ENCODE measurements at places on chromosomes 5 and 9.

DNA sequence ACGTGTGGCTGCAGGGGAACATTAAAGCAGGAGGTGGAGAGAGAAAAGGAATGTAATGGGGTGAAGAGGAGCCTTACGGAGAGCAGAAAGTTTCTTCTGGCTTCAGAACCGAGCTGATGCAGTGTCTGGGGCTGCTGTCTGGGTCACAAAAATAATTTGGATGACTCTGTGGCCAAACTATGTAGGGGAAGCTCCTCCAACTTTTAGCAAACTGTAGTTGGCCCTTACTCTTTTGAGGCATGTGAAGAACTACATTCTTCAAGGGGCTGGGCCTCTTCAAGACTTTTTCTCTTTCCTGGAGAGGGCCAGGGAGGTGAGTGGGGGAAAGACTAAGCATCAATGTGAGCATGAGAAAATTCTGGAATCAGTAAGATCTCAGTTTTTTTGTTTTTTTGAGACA, 31.9 kb upstream of the SPARC start:
- DNase-seq: no peak

DNA sequence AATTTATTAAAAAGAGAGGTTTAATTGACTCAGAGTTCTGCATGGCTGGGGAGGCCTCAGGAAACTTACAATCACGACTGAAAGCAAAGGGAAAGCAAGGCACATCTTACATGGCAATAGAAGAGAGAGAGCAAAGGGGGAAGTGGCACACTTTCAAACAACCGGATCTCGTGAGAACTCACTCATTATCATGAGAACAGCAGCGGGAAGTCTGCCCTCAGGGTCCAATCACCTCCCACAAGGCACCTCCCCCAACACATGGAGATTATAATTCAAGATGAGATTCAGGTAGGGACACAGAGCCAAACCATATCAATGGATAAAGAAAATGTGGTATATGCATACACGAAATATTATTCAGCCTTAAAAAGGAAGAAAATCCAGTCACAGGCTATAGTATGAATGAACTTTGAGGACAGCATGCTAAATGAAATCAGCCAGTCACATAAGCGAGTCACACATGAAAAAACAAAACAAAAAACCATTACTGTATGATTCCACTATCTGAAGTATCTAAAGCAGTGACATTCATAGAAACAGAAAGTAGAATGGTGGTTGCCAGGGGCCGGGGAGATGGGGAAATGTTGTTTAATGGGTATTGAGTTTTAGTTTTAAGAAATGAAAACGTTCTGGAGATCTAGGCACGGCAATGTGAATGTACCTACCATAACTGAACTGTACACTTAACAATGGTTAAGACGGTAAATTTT, 83.4 kb upstream of the PCA3 start:
- DNase-seq: no peak

- DNase-seq: no peak
These were observed 1.9 kb upstream of the RGS14 start for GRCh38 chr5:177355868-177356168.

DNA sequence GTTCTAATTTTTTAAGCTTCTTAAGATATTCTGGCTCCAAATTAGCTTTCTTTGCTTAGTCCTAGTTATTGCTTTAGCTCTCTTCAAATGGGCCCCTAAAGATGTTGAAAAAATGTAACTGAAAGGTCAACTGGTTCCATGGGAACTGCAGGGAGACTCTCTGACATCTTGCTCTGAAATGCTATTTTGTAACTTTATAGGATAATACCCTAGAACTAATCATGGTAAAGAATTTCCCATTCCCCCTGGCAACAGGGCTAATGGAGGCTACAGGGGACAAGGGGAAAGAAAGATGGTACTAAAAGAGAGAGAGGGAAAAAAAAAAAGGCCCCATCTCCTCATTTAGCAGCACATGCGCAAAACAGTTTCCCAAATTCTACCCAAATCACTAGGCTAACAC, 39.4 kb downstream of the SIL1 start:
- no peak for DNase-seq

GRCh38 chr5:9852671-9853070, 222.5 kb upstream of the TAS2R1 start:
- no peak for DNase-seq

DNA sequence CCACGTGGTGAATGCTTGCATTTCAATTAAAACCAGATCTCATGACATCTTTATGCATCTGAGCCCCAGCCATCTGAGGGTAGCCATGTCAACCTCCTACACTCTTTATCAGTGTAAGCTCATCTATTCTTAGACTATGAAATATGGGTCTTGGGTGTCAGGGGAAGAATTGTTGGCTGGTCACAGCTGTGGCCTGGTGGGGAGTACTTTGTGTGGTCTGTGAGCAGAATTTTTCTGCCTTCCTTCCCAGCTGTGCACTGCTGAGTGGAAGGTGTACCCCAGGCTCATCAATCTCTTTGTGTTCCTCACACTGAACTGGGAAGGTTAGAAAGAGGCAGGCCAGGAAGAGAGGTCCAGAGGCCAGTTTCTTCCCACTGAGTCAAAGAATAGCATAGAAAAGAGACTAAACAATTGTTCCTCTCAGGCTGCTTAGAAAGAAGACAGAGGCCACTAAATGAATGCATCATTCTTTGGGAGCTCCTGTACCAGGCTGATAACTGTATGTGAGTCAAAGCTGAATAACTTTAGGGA, 202.7 kb upstream of the RGMB start:
- no peak for DNase-seq

DNA sequence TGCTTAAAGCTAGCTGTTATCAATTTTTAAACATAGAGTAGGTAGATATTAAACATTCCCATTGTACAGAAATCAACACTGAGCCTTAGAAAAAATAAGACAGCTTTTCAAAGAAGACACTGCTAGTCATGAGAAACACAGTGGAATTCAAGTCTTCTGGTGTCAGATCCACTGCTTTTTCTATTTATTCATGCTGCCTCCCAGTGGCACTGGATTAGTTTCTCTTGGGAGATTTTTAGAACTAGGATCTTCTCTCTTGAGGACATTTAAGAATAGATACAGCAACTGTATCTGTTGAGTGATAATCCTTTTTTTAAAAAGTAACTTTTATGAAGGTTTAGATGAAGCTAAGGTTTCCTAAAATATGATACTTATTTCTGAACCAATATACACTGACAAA, 1635.4 kb upstream of the C9orf72 start:
- DNase-seq: no peak

DNA sequence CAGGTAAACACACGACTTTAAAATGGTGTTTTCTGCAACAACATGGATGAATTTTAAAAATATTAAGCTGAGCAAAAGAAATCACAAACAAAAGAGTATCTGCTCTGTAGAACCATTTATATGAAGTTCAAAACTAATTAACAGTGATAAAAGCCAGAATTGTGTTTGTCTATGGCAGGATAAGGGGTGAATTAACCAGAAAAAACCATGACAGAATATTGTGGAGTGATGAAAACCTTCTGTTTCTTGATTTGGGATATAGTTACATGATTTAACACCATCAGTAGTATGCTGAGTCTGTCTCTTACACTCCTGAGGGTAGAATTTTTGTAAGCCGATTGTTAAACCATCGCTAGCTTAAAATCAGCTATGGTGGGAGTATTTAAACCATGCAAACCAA, 101.7 kb upstream of the ZNF366 start:
- DNase-seq: no peak

DNA sequence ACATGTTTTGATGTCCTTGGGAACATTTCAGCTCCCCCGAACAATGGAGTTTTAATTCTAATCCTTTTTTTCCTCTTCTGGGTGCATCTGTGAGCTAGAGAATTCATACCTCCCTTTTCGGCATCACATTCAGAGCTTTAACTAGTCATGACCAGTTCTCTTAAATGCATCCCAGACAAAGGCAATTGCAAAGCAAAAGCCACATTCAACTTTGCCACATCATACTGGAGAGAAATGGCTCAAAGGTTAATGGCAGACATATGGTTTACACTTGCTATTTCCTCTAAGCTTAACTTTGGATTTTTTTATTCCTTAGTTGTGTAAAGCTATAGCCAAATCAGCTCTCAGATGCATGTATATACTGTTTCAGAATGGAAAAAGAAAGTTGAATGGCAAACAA, 153.3 kb downstream of the ESM1 start:
- DNase-seq: no peak

DNA sequence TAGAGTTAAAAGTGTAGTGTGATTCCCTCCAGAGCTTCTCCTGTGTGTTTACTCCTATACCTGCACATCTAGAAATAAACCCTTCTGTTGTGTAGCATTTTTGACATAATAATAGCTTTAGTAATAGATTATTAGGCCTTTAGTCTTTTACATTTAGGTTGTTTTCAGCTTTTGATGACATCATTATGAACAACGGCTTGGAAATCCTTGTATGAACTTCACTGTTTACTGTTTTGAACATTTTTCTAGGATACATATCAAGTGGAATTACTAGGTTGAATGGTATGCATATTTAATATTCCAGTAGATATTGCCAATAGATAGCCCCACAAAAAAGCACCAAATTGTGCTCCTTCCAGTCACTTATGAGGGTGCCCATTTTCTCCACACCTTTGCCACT, 174.0 kb downstream of the ARHGAP26 start:
- DNase-seq: no peak

GRCh38 chr5:3522491-3522890, 73.1 kb upstream of the IRX1 start:
- no peak for DNase-seq

DNA sequence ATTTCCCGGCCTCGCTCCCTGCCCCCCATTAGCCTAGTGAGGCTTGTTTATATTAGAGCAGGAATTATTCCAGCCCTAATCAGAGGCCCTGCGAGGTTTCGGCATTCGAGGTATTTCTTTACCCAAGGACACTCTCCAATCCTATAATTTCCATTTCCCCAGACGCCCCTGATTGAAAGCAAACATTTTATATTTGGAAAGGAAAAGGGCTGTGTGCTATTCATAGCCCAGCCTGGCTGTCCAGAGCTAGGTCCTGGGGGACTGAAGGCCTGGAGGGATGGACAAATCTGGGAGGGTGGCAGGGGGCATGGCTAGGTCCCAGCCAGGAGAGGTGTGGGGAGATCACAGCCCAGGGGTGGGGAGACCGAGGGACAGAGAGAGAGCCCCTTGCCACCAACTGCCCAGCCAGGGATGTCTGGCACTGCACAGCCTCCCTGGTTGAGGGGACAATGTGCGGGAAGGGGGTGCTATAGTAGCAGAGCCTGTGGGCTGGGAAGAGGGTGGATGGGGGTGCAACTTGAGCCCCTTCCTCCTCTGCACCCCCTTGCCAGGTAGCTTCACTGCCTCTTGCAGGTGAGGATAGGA, 125.1 kb downstream of the BARX1 start:
- DNase-seq: no peak

- no peak for DNase-seq
These were observed 7.3 kb downstream of the COL5A1 start for GRCh38 chr9:134648701-134649530.

- DNase-seq: no peak
These were observed 26.7 kb upstream of the SUSD3 start for GRCh38 chr9:93031629-93032430.

GRCh38 chr5:97266576-97266975, 83.5 kb upstream of the RIOK2 start:
- no peak for DNase-seq

DNA sequence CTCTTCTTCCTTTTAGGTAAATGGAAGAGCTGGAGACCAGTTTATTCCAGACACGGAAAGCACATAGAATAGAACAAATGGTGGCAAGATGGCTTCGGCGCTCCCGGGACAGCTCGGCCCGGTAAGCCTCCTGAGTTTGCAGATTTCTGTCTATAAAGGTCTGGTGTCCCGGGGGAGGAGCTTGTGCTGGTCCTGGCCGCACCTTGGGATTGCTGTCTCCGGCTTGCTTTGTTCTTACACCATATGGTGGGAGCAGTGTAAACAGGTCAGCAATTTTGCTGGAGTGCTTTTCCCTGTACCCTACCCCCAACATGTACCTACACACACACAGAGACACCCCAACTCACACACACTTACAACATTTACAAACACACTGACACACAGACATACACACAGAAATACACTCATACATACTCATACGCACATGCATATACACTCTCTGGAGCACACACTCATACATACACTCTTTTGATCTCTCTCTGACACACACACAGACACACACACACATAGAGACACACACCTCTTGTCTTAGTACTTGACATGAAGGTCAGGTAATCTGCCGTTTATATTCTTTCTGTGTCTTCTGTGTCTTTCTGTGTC, 42.0 kb downstream of the FRMPD1 start:
- no peak for DNase-seq

DNA sequence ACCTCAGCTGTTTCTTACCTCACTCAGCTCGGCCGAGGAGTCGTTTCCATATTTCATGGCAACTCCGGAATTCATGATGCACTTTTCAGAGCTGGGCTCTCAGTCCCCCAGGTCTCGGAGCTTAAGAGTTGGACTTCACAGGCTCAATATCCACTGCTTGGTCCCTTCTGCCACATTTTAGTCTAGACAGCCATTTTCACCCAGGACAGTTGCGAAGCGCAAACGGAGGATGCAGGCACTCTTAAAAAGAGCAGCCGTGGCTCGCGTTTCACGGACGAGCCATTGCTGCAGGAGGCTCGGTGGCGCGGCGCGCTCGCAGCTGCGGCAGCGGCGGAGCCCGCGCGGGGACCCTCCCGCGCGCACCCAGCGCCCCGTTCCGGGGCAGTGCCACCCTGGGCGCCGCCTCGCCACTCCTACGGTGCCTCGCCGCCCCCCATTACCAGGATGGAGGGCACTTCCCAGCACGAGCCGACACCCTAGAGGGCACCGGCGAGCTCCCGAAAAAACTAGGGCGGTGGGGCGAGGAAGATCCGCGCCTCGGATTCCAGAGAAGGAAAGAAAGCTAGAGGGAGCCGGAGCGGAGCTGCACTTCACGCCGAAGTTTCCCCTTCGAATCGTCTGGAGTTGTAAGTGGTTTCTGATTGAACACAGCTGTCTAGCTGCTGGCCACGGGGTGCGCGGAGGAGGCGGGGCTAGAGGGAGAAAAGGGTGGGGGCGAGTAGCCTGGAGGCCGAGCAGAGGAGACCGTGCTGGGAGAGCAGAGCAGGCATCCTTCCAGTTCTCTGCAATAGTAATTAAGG, 140.3 kb downstream of the TSSK1B start:
- DNase-seq: peak; percentile 75

DNA sequence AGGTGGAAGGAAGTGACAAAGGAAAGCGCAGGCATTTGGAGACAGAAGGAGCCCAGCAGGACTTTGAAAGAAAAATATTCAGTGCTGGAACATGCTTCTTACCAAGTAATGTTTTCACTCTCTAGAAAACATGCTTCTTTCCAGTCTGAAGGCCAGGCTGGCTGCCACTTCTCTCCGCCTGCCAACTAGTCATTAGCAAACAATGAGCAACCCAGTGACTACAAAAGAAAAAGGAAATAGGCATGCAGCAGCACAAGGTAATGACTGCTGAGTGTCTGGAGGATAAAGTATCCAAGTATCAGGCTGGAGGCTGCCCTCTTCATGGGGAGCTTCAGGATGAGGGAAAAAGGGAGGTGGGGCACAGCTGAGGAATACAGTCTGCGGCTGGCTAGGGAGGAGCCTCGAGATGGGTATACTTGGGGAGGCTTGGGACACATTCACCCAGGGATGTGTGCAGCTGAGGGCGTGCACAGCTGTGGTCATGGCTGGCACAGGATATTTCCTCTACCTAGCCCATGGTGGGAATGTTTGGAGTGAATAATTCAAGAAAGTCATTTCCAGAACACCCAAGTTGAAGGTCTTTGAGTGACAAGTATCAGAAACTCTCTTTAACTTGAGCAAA, 161.5 kb upstream of the KIF2A start:
- no peak for DNase-seq

- DNase-seq: no peak
These were observed 127.8 kb downstream of the SEC61B start for GRCh38 chr9:99349870-99350269.

Measured in CD4-positive, alpha-beta T cell treated with Interleukin-17A for 1 hour (primary cell).